ENCODE measurements at places on chromosomes 5 and 9.

- no peak for DNase-seq
Measured at GRCh38 chr9:134491196-134491835, 150.3 kb upstream of the COL5A1 start.

DNA sequence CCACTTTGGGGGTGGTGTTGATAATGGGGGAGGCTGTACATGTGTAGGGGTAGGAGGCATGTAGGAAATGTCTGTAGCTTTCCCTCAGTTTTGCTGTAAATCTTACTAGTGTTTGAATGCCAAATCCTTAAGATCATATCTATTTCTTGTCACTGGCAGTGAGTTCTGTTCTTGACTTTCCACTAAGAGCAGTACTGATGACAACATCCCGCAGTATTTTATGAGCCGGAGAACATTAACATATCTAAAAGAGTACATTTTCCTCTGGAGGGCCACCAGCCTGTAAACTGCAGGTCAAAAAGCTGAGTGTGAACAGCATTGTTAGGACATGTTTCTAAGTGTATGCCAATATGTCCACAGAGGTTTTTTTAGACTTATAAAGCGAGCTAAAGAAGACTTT is 2.5 kb upstream of the HSPB3 start:
- DNase-seq = no peak

DNA sequence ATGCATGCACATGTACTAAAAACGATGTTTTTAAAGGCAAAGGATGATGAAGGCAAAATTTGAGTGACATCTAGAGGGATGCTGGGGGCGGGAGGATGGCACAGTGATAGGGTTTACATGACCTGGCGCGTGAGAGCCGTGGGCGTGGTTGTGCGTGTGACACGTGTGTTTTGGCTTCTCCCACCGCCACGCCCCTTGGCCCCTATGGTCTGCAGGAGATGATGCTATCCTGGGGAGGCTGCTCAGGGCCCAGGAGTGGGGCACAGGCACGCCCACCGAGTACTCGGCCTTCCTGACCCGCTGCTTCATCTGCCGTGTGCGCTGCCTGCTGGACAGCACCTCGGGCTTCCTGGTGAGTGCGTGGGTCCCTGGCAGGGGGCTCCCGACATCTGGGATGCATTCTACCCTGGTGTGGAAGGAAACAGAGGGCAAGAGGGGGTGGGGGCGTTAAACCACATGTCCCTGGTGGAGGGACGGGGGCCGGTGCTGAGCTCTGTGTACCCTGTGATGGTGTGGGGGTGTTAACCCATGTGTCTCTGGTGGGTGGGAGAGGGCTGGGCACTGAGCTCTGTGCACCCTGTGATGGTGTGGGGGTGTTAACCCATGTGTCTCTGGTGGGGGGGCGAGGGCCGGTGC is 19.2 kb upstream of the EXOC3 start:
- no peak for DNase-seq

GRCh38 chr5:54492178-54492577 is 25.4 kb upstream of the SNX18 start:
- no peak for DNase-seq

- no peak for DNase-seq
Measured at GRCh38 chr9:130936285-130937117, 2.5 kb downstream of the FIBCD1 start.

DNA sequence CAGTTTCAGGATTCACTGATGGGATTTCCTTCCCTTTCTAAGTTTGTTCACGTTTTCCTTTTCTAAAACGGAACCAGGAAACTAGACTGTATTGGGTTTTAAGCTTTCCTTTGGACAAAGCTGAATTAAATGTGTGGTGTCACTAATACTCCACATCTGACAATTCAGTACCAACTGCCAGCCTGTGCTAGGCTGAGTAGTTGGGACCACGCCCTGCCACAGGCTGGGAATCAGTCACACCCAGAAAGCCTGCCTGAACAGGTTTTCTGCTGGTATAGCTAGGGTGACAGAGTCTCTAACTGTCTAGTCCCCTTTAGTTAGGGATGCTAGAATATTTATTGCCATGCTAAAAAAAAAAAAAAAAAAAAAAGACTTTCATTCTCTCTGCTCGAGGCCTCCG is 15.6 kb downstream of the SPACA9 start:
- DNase-seq = no peak

DNA sequence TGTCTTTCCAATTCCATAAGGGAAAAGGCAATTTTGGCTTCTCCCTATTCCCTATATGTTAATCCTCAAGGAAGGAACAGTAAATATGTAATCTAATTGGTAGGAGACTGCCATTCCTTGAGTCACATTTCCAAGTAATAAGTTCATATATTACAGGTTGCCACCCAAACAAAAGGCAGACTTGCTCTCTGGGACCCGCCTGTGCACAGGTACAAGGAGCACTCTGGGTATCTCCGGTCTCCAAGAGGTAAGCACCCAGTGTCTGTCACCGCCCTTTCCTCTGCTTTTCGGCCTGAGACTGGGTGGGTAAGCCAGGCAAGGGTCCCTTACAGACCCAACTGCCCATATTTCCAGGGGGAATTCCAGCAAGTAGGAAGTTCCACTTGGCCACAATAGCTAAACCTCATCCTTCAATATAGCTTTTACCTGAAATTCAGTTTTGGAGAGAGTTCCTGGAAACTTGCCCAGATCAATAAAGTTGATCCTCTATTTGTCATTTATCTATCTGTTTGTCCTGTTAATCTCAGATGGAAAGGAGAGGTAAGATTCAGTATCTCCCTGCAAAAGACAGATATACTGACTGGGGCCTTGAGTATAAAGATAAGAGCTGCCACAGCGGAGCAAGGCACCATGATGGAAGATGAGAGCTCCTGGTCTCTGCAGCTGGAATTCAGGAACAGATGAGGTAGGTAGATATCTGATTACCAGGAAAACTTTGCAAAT is 81.8 kb downstream of the SUSD1 start:
- no peak for DNase-seq

DNA sequence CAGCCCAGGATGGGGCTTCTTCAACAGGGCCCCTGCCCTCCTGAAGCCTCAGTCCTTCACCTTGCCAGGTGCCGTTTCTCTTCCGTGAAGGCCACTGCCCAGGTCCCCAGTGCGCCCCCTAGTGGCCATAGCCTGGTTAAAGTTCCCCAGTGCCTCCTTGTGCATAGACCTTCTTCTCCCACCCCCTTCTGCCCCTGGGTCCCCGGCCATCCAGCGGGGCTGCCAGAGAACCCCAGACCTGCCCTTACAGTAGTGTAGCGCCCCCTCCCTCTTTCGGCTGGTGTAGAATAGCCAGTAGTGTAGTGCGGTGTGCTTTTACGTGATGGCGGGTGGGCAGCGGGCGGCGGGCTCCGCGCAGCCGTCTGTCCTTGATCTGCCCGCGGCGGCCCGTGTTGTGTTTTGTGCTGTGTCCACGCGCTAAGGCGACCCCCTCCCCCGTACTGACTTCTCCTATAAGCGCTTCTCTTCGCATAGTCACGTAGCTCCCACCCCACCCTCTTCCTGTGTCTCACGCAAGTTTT is 23.6 kb downstream of the PCDHGC5 start:
- no peak for DNase-seq

DNA sequence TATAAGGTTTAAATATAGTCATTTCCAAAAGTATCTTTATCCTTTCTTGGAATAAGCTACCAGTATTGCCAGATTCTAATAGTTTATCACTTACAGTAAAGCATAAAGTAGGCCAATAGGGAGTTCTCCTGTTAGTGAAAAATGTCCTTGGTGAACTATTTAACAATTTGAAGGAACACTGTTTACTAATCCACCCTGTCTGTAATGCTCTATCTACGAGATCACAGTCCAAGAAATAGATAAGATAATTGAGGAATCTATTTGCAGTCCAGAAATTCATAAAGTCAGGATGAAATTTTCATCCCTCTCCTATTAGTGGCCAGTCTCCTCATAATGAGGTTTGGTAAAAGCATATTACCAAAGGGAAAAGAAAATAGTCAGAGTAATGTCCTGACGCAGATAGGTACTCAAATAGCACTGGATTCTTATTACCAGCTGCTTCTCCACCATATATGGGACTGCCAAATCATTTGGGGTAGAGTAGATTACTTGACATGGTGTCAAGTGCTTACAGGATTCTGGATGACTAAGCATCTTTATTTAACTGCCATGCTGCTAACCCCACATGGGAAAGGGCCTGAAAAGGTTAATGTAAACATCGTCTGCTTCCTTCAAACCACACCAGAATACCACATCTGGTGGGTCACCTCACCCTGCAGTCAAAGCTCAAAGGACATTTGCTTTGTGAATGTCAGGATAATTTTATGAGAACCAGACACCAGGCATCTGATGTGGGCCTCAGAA is 808.1 kb downstream of the EFNA5 start:
- no peak for DNase-seq

GRCh38 chr9:105496826-105497225 is 49.0 kb downstream of the FSD1L start:
- DNase-seq = no peak

- no peak for DNase-seq
Measured at GRCh38 chr5:4065472-4066320, 470.1 kb downstream of the IRX1 start.

DNA sequence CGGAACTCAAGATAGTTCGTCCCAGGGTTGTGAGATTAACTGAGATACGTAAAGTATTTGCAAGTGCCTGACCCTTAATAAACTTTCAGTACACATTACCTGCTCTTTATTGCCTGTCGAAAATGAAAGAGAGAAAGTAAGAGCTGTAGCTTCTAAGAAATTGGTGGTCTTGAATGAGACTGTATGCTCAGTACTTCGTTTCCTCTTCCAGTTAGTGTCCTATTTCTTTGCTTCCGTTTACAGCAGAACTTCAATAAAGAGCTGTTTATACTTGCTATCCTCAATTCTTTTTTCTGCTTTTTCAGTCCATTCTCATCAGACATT is 534 bp downstream of the SRFBP1 start:
- DNase-seq = no peak

GRCh38 chr5:32771037-32771436 is 59.9 kb downstream of the NPR3 start:
- no peak for DNase-seq

DNA sequence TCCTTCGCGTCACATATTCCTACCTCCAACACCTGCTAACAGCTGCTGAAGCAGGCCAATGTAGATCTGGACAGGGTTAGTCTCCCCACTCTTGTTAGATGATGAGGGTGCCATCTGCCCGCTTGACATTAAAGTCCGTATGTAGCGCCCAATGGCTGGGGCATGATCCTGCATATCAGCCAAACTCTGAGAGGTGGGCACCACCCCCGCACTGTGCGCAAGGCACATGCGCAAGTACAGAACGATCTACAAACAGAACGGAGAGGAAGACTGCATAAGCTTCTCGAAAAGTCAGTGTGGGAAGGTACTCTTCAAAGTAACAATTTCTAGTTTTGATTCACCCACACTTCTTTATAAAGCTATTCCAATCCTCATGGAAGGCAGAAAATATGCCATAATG is 69.8 kb downstream of the ECPAS start:
- DNase-seq = no peak

DNA sequence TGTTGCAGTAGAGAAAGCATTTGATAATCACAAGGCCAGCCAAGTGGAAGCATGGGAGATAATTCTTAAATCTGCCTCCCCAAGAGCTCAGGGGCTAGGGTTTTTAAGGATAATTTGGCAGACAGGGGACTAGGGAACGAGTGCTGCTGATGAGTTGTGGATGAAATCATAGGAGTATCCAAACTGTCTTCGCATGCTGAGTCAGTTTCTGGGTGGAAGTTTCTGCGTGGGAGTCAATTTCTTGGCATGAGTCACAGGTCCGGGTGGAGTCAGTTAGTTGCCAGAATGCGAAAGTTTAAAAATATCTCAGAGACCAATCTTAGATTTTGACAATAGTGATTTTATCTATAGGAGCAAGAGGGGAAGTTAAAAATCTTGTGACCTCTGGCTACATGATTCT is 112.6 kb downstream of the TMC1 start:
- DNase-seq = no peak

DNA sequence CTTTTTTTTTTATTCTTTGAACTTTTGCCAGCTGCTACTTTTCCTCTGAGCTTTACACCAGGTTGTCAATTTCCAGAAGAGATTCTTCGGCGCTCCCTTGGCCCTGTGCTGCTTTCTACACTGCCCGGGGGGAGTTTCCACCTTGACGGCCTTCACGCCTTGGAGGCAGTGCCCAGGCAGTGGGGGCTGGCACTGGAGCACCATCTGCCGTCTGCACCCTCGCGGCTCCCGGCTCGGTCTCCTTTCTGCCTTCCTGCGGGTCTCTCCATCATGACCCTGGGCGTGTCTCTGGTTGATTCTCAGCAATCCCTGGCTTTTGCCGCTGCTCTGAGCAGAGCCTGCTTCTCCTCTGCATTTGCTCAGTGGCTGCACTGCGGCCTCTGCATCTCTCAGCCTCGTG is 2.9 kb downstream of the SLC6A18 start:
- no peak for DNase-seq

GRCh38 chr9:88747768-88748167 is 212.8 kb downstream of the NXNL2 start:
- DNase-seq = no peak

DNA sequence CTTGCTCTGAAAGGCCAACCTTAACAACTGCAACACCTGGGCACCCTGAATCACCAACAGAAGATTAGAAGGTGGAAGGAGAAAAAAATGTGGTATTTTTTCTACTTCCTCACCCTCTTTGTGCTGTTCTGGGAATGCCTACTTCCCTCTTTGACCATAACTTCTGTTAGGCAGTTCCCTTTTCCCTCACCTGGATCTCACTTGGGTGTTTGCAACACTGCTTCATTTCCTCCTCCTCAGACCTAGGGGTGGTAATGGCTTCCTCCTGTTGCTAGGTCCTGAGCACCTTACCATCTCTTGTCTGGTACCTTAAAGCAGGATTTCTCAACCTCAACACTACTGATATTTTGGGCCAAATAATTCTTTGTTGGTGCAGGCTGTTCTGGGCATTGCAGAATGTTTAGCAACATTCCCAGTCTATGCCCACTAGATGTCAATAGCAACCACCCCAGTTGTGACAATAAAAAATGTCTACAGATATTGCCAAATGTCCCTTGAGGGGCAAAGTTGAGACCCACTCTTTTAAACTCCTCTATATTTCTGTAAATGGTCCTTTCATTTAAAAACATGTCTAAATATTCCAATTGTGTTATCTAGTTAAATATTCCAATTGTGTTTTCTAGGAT is 300.0 kb upstream of the VLDLR start:
- no peak for DNase-seq

GRCh38 chr5:120449501-120449900 is 14.6 kb upstream of the PRR16 start:
- no peak for DNase-seq
